ENCODE measurements at places on chromosomes 2 and 18.

- H3K27me3 ChIP-seq = no peaks in the 10 kb centered on the region
- peaks cover 8% of the 10 kb centered on the region for H3K4me1 ChIP-seq
- DNase-seq = peak; percentile 57
Measured at GRCh38 chr18:42977982-42978637, 137.4 kb downstream of the RIT2 start.

GRCh38 chr2:151157000-151157735, 104.5 kb downstream of the RBM43 start:
- H3K4me1 ChIP-seq = no peaks in the 10 kb centered on the region
- H3K27me3 ChIP-seq = no peaks in the 10 kb centered on the region
- H3K27ac ChIP-seq = no peak overlapping the region
- no peak for DNase-seq

DNA sequence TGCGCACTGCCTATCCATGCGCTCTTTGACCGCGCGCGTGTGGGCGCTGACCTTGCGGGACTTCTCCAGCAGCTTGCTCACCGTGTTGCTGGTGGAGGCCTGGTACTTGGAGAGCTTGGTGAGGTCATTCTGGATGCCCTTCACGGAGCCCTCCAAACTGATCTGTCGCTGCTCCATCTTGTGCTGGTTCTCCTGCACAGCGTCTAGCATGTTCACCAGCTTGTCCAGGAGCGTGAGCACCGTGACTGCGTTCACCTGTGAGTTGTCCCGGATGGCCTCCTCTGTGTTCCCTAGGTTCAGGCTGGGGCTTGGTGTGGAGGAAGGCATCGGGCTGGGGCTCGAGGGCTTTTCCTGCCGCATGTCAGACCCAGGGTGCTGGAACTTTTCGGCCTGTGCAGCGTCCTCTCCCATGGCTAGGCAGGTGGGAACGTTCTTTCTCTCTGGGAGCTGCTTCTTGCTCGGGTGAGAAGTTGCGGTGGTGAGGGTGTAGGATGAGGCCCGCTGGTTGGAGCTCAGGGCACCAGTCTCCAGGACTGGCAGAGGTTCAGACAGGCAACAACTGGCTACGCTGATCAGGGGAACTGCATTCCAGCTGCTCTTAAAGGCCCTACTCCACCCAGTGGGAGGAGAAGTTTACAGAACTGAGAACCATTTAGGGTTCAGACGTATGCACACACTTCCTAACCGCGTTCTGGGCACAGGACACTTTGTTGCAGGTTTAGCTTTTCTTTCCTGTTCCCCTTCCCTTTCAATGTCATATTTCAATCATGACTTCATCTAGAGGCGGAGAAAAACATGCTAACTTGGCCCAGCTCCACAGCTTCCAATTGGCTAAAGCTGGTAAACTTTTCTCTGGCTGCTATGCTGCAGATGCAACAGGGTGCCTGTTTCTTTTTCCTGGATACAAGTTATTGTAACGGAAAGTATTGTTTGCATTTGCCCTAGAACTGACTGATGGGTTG, at the start of gene CAVIN2:
Gene CAVIN2 (minus strand): TSS at position 574 of the 962 bp plus-strand sequence. CDS start 163 bp downstream, at position 411.
- DNase-seq = no peak
- H3K4me3 ChIP-seq = no peak within 1 kb of the TSS
- no peaks in the 10 kb centered on the region for H3K4me1 ChIP-seq
- no peak within 1 kb of the TSS for H3K27ac ChIP-seq
- H3K27me3 ChIP-seq = no peaks in the 10 kb centered on the region

DNA sequence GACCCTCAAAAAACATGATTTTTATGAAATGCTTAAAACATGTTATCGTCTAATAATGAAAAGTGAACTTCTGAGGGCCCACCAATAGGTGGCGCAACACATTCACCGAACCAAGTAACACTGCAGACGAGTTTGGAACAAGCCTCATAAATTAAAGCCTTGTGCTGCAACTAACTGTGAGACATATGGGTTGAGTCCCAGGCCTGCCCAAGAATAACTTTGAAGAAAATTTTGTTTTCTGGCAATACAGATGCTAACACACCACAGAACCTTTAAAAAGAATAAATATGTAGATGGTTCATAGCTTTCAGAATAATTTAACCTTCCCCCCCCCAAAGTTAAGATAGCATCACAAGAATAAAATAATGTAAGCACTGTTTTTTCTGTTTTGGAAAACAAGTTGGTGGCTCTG, 285.9 kb downstream of the RNF144A start:
- no peak overlapping the region for H3K4me3 ChIP-seq
- H3K27ac ChIP-seq = no peak overlapping the region
- peak; percentile 81 for DNase-seq
- no peaks in the 10 kb centered on the region for H3K4me1 ChIP-seq
- no peaks in the 10 kb centered on the region for H3K36me3 ChIP-seq

GRCh38 chr2:114821055-114821454, 378.6 kb downstream of the DPP10 start:
- no peaks in the 10 kb centered on the region for H3K27me3 ChIP-seq
- no peak overlapping the region for H3K4me3 ChIP-seq
- H3K36me3 ChIP-seq = no peaks in the 10 kb centered on the region
- peak; percentile 71 for DNase-seq
- no peaks in the 10 kb centered on the region for H3K4me1 ChIP-seq

DNA sequence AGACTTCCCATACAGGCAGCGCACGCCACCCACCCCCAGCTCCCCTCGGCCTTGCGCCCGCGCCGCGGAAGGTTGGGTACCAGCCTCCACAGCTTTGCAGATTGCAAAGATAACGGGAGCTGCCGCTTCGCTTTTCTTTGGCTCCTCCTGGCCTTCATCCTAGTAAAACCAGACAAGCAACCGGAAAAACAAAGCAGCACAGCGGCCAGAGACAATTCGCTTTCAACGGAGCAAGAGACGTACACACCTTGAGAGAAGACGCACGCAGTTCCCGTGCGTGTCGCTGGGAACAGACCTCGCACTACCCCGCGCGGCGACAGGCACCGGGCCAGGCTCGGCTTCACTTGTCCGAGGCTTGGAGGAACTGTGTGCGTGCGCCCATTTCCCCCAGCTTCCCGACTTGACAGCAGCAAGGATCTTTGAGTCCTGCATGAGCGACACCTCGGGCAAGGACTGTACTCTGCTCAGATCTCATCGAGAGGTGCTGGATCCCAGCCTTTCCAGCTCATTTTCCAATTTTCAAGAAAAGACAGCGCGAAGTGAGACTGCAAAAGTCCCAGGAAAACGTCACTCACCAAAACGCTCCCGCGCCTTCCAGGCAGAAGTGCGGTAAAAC, 964 bp downstream of the ZBTB7C start:
- H3K27ac ChIP-seq = no peak overlapping the region
- H3K4me3 ChIP-seq = peak overlapping the region; percentile 77
- peaks cover 59% of the 10 kb centered on the region for H3K27me3 ChIP-seq
- no peaks in the 10 kb centered on the region for H3K36me3 ChIP-seq
- peak; percentile 67 for DNase-seq

- H3K4me1 ChIP-seq = no peaks in the 10 kb centered on the region
- no peak overlapping the region for H3K4me3 ChIP-seq
- no peaks in the 10 kb centered on the region for H3K36me3 ChIP-seq
- no peaks in the 10 kb centered on the region for H3K27me3 ChIP-seq
- DNase-seq = no peak
Measured at GRCh38 chr18:9153256-9153655, 16.7 kb downstream of the ANKRD12 start.
